ENCODE measurements at places on chromosomes 11 and 22.

- no peak for DNase-seq
Observed at GRCh38 chr11:77377734-77378133, 76.2 kb upstream of the GDPD4 start.

DNA sequence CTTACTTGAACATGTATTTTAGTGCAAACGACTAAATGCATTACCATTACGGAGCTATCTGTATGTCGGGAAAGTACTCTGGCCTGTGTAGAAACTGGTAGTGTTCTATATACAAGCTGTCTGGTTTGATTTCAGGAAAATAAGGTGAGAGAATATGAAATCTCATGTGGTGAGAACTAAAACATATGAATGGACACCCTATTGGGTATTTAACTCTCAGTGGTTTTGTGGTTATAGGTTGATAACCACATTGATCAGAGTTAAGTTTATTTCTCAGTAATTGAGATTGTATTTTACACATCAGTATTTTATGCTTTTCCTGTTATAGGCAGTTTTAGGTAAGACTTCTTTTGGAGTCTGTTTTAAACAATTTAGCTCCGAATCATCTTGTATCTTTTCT lies 10.4 kb downstream of the ANO5 start:
- DNase-seq, result no peak

DNA sequence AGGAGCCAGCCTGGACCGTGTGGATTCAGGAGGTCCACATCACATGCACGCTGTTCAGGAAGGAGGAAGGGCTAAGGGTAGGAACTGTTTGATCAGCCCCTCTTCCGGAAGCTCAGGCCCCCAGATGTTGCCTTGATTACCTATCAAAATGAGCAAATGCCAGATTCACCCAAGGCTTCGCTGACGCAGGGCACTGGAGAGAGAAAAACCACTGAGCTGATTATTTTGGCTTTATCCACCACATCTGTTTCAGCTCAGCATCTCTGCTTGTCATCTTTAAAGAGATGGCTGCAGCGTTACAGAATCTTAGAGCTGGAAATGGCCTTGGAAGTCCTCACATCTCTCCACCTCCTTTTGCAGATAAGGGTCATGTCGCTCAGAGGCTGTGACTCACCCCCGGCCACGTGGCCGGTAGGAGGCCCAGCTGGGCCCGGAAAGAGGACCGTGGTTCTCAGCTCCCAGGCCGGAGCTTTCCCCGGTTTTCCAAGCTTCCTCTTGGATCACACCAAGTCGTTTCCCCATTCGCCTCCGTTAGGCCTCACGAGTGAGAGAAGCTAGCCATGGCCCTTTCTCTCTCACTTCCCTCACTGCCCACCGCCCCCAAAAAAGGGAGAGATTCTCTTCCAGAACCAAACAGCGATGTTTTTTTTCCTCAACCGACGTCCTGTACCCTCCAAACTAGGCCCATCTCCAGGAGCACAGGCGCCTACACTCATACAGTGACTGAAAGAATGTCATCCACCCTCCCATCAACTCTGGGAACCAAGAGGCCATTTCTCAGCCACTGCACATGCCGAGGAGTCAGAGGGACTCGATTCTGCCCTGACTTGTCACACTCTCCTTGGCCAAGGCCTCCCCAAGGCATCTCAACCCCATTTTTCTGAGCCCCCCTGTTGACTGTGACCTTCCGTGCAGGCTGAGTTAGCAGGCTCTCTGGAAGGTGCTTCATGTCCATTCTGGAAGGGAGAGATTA lies 37.6 kb downstream of the LIF start:
- DNase-seq, result no peak

DNA sequence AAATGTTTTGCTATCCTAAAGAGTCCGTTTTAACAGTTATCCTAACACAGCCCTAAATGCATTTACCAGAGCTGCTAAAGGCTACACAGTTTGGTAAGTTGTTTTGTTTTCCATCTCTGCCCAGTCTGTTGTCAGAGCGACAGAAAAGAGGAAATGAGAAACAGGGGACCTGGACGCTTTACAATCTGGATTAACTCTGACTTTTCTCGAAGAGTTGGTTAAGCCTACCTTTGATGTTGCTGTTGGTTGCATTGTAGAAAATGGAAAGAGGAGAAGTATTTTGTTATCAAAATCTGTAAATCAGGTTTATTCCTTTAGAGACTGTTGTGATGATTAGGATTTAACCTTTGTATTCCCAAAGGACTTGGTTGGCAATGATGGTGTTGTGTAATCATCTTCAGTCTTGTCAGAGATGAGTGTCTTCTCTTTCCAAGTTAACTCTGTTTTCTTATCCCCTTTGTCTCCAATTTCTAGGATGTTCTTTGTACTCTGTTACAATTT lies 481 bp downstream of the ANGPTL5 start:
- no peak for DNase-seq

DNA sequence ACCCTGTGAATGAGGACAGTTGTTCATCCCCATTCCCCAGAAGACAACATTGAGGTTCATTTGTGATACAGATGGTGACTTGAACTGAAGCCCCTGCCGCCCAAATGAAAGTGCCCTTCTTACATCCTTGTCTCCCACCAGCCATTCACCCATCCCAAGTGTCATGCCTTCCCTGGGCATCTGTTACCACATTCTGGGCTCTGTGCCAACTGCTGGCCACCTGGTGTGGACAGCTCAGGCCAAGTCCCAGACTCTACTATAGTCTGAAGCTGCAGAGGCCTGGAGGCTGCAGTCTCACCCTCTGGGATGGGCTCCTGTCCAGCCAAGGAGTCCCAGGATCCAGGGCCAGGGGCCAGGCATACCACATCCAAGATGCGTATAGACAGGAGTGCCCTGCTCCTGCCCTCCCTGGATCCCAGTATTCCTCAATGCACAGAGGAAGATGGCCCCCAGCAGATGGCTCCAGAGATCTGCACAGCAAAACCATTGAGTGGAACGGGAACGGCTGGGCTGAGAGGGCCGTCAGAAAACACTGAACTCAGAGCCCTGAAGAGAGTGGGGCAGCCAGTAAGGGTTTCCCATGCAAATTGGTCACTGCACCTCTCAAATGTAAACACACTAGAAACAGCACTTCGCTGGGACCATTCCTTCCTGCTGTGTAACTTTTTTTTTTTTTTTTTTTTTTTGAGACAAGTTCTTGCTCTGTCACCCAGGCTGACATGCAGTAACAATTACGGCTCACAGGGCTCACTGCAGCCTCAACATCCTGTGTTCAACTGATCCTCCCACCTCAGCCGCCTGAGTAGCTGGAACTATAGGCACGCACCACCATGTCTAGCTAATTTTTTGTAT lies 22.8 kb downstream of the ARRB1 start:
- DNase-seq, result peak; percentile 37

DNA sequence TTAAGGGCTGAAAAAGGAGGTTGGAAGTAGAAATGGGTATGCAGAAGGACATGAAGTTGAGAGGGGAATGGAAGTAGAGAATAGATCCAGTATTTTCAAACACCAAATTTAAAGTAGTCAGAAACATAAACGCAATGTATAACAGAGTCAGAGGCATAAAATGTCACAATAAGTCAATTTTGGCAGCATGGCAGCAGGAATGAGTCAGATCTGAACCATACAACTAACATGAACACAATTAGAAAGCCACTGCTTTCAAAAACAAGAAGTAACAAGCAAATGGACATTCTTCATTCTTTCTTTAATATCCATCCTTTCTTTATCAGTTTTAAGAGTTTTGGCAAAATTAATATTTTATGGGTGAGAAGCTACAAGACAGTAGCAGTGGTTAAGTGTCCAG lies 2.5 kb downstream of the CHORDC1 start:
- no peak for DNase-seq

DNA sequence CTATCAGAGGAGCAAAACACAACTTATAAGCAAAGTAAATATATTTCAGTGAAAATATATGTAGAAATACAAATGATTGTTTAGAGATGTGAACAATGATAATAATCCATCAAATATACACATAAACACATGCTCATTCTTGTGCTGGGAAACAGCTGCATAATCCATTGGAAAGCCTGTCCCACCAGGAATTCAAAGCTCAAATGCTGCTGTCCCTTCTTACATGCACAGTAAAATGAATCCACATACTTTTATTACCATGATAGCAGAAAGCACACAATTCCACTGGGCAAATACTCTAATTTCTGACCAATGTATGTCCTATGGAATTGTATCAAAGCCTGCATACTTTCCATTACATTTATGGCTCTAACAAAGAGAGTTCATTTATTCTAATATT lies 44.5 kb downstream of the SOX6 start:
- DNase-seq, result no peak

DNA sequence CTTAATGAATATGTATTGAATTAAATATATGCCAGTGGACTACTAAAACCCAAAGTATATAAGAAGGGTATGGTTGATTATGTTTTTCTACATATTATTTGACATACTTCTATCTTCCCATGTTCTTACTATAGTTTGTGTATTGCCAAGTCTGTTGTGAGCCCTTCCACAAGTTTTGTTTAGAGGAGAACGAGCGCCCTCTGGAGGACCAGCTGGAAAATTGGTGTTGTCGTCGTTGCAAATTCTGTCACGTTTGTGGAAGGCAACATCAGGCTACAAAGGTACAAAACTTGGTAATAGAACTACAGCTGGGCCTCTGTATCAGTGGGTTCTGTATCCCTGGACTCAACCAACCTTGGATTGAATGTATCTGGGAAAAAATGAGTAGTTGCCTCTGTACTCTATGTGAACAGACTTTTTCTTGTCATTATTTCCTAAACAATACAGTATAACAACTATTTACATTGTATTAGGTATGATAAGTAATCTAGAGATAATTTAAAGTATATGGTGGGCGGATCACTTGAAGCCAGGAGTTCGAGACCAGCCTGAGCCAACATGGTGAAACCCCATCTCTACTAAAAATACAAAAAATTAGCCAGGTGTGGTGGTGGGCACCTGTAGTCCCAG lies 38.7 kb upstream of the TTC36 start:
- peak; percentile 75 for DNase-seq

GRCh38 chr22:27409299-27409698 lies 392.3 kb downstream of the MN1 start:
- DNase-seq, result no peak

DNA sequence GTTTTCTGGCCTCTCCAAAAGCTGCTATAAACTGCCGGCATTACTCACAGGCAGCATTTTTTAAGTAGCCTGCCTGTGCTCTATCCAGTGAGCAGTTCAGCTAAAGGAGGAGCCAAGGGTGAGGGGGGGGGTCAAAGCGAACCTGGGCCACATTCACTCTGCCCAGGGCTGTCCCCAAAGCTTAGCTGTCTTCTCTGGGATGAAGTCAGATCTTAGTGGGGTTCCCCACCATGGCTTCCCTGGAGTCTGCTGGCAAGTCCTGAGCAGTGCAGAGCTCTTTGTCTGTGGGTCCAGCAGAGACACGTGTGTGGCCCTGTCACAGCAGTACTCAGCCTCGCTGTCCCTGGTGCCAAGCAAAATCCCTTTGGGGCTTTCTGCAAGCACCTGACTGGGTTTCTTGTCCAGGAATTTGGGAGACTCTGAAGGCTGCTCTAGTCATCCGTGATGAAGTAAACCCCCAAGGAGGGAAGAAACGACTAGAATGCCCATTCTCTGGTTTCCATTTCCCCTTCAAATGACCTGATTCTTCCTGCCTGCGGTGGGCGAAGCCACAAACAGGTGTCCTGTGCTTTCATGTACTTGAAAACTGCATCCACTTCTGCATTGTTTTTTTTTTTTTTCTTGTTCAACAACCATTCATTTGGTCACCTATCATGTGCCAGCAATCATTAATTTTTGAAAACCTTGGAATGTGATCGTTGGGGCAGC lies 2.6 kb downstream of the KCNJ5 start:
- no peak for DNase-seq

DNA sequence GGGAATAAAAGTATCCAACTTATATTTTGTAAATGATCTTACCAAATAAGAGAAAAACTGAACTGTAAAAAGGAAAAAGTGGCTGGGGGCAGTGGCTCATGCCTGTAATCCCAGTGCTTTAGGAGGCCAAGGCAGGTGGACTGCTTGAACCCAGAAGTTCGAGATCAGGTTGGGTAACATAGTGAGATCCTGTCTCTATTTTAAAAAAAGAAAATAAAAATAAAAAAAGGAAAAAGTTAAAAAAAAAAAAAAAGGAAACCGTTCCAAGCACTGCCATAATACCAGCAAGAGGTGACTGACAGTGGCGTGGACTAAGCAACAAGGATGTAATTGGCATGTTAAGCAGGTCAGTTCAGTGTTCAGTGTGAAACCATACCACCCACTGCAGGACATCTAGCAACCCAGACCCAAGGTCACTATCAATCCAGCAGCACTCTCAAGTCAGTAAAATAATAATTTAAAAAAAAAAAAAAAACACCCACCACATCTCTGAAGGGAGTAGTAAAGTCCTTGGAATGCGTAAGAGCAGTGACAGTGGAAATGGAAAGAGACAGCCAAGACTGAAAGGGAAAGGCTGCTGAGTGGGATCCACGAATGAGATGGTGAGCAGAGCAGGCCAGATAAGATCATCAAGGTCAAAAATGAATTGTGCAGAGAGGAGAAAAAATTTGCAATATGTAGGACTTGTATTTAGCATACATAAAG lies 43.6 kb downstream of the MAPK1 start:
- DNase-seq, result no peak

DNA sequence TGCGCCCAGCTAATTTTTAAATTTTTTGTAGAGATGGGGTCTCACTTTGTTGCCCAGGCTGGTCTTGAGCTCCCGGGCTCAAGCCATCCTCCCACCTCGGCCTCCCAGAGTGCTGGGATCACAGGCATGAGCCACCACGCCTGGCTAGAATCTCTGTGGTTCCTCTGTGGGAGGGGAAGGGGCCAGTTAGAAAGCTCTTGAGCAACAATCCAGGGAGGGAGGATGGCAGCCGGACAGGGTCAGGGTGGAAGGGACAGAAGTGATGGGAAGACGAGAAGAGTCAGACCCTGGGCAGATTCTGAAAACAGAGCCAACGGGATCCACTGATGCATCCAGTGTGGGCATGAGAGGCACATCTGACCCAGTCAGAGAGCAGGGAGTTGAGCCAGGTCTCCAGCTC lies 38.9 kb upstream of the MN1 start:
- DNase-seq, result no peak

DNA sequence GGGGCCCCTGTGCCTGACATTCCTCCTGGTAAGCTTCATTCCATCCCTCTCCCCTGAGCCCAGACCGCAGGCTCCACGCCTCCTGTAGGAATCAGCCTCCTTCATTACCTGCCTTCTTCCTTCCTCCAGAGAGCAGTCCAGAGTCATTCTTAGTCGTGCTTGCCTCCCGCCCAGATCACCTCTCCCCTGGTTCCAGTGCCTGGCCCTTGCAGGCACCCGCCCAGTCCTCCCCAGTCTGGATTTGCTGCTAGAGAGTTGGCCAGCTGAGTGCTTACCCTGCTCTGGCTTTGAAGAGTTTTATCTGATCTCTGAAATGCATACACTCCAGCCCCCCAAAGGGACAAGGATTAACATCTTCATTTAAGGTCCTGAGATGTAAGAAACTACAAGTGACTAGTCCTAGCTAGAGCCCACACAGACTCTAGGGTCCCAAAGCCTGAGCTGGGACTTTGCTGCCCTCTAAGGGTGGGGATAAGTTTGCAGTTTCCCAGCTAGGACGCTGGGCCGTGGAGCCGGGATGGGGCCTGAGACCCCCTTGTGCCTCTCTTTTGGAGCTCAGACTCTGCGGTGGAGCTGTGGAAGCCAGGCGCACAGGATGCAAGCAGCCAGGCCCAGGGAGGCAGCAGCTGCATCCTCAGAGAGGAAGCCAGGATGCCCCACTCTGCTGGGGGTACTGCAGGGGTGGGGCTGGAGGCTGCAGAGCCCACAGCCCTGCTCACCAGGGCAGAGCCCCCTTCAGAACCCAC lies 1.6 kb downstream of the NR1H3 start:
- DNase-seq, result peak; percentile 36

- DNase-seq, result no peak
Observed at GRCh38 chr22:39234867-39235687, 9.7 kb downstream of the PDGFB start.
